ENCODE measurements at places on chromosomes 16 and 17. TPM values are rescaled to one million over a fixed set of nuclear protein-coding genes. Genes with fewer than 3 reads are reported as not detected.

Gene PLK1
- 108 TPM for total RNA-seq

Gene FTO
- 107 TPM for total RNA-seq

Gene TAF1C
- 86.4 TPM for total RNA-seq

Gene CYGB
- 8.6 TPM for total RNA-seq

Gene PSMD11
- 156 TPM for total RNA-seq

Gene GDPD1
- total RNA-seq: 13.4 TPM

Gene SHISA6
- total RNA-seq: 1.4 TPM

DNA sequence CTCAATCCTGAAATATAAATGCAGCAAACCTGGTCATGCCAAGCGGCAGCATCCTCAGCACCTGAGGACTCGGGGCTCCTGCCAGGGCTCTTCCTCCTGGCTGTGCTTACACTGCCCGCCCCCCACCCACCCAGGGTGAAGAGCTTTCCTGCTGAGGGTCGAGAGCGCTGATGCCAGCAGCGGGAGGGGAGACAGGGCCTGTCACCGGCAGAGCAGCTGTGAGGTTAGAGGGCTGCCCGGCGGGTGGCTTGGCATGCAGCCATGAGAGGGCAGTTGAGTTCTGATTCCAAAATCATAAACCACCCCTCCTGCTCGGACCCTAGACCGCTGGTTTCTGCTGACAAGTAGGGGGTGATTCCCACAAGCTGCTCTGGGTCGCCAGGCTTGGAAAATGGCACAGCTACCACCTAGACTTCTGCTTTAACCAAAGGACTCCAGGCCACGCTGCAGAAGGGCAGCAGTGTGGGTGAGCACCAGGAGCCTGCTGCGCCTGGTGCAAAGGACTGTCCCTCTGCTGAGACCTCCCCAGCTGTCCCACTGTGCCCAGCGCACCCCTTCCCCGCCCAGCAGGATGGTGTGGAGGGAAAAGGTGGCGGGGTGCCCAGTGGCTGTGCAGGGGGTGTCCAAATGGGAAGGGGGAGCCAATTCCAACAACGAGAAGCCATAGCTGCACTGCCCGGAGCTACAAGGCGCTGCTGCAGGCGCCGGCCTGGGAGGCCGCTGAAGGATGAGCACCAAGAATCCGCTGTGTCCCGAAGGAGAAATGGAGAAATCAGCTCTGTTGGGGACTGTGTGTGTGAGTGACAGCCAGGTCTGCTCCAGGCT, 26.6 kb downstream of the MXRA7 start:
- DNase-seq: no peak

DNA sequence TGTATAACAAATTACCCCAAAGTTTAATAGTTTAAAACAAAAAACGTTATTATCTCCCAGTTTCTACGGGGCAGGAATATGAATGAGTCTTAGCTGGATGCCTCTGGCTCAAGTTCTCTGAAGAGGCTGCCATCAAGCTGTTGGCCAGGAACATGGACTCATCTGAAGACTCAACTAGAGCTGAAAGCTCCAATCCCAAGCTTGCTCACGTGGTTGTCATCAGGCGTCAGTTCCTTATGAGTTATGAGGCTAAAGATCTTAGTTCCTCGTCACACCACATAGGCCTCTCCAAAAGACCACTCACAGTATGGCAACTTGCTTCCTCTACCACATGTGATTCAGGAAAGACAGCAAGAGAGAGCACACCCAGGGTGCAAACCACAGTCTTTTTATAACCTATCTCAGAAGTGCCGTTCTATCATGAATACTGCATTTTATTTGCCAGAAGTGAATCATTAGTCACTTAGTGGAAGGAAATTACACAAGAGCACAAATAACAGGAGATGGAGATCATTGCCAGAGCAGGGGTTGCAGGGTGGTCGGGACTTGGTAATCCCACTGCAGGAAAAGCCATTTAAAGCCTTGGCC, 48.7 kb upstream of the NLK start:
- no peak for DNase-seq

GRCh38 chr16:54842743-54843423, 87.8 kb upstream of the IRX5 start:
- no peak for DNase-seq

DNA sequence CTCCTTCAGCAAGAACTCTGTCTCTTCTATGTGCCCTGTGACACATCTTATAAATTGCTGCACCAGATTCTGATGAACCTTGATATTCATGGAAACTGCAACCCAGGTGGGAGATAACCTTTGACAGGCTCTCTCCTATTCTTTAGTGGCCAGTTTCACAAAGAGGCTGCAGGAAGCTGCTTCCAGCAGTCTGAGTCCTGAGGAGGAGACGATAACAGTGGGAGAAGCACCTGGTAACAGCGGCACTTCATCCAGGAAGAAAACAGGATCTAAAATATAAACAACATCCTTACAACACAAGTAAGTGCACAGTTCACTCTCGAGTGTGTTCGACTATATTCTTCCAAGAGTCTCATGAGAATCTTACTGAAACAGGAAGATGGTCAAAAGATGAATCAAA, 180.1 kb downstream of the MAP2K6 start:
- no peak for DNase-seq

- no peak for DNase-seq
Measured at GRCh38 chr17:12963505-12963904, 54.3 kb downstream of the ELAC2 start.

- no peak for DNase-seq
Measured at GRCh38 chr17:59454633-59455105, 110.7 kb upstream of the DHX40 start.

DNA sequence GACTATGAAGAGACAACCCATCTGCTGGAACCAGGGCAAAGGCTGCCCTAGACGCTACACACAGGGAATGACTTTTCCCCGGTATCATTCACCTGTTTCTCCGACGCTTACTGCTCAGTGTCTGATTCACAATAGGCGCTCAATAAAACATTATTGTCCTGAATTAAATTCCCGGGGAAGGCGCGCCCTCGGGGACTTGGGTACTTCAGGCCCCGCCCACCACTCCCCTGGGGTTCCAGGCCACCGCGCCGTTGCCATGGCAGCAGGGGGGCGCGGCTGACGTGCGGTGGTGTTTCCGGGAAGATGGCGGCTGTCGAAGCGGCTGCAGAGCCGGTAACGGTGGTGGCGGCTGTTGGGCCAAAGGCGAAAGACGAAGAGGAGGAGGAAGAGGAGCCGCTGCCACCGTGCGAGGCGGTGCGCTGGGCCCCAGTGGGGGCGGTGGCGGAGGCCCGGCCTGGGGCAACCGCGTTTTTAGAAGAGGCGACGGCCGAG, at the start of gene RUNDC1:
TSS of gene RUNDC1 (plus strand) at position 292 of the 492 bp plus-strand sequence. CDS start at position 304, 12 bp downstream.
- peak; percentile 83 for DNase-seq

DNA sequence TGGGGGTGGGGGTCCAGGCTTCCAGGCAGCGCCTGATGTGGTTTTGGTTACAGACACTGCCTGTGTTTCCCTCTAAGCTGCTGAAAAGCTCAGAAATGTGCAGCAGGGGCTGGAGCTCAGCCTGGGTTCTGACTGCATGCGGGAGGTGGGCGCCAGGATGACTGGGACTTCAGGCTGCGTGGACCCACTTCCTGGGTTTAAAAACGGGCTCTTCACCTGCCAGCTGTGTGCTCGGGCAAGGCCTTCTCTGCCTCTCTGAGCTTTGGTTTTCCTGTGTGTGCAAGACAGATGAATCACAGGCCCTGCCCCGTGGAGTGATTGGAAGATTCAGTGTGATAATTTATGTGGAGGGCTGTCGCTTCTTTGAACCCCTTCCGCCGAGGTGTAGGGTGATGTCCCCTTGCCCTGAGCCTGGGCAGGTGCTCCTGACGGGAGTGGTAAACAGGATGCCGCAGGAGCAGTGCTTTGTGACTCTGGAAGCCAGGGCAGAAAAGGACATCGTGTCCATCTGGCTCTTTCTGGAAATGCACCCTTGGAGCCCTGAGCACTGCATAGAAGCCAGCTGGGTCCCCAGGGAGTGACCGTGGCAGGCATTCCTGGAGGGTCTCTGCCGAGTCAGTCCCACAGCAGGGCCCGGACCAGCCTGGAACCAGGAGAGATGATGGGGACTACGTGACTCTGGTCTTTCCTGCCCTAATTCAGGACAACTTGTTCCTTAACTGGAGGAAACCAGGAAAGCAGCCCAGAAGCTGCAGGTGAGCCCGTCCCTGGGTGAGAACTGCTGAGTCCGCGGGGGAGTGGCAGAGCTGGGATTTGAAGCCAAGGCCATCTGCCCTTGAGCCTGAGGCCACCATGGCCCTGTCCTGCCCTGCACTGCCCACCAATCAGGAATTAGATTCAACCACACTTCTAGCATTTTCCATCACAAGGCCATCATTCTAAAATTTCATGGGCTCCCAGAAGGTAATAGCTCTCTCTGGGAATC, 28.5 kb upstream of the SLC7A5 start:
- no peak for DNase-seq

Data from neural crest cell (in vitro differentiated cells).